Fibroblast of the aortic adventitia (primary cell): ENCODE measurements at places on chromosomes 6 and 20.

DNA sequence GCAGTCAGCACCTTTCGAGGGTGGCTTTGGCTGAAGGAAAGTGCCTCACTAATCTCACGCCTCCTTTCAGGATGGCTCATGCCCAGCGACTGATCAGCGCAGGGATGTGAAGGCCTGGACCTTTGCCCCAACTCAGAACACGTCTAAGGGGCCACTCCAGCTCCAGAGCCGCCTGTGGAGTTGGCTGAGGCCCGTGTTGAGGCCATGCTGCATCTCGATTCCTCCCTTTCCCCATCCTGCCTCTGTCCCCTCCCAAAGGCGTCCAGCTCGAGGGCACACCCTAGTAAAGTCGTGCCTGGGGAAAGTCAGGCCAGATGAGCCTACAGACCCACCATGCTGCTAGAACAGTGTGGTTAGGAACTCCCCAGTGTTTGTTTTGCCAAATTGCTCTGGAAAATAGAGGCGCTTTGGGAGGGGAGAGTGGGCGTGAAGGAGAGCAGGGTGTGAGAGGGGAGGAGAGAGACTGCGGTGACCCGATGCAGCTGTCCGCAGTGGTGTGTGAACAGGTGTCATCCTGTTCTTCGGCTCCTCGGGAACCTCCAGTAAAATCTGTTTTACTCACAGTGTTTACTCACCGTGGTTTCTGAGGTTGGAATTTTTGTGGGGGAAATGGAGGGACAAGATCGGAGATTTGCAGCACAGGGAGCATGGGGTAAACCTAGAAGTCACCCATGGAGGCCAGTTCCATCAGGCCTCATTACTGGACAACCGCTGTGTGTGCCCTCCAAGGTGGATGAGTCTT lies 85.0 kb upstream of the PMEPA1 start:
- no peak for DNase-seq

- DNase-seq, result no peak
Measured at GRCh38 chr6:42627044-42627443, 63.2 kb downstream of the UBR2 start.

DNA sequence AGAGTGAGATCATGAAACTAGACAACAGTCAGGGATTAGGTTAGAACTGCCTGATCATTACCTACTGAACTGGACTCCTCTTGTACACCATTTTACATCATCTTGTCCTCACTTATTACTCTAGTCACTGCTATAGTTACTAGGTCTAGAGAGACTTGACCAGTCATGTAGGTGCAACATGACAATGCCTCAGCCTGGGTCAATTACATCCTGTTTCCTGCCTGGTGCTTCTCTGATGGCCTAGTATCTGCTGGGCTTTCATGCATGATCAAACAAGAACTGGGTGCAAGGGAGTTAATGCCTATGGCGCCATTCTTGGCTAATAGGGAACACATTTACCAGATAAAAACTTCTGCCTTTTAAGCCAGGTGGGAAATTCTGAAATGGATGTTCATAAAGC lies 39.2 kb upstream of the MMS22L start:
- DNase-seq, result no peak

- no peak for DNase-seq
Measured at GRCh38 chr20:15579688-15580087, 993.6 kb downstream of the KIF16B start.

GRCh38 chr6:82410151-82410648 lies 46.6 kb downstream of the TPBG start:
- DNase-seq, result peak; percentile 59

DNA sequence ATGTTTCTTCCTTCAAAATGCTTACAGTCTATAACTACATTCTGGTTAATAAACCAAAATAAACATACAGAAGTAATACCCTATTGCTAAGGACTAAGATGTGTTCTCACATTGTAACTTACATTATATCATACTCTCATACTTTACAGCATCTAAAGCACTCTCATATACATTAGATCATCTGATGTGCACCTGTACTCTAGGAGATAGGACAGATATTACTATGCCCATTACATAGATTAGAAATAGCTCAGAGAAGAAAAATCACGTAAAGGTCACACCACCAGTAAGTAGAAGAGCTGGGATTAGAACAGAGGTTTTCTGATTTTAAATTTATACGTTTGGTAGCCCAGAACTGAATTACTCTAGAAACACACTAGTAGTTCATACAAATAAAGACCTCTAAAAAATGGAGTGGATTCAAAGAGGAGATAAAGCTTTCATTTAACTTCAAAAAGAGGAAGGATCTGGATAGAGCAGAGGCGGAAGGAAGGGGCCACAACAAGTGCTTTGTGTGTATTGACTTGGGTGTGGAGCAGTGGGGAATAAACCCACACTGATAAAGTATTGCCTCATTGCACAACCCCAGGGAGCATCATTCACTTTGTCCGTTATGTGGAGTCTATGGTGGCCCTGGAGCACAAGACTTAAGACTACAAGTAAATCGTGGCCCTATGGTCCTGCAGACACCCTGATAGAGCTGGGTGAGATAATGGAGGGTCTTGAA lies 30.9 kb downstream of the SLC2A12 start:
- DNase-seq, result no peak

DNA sequence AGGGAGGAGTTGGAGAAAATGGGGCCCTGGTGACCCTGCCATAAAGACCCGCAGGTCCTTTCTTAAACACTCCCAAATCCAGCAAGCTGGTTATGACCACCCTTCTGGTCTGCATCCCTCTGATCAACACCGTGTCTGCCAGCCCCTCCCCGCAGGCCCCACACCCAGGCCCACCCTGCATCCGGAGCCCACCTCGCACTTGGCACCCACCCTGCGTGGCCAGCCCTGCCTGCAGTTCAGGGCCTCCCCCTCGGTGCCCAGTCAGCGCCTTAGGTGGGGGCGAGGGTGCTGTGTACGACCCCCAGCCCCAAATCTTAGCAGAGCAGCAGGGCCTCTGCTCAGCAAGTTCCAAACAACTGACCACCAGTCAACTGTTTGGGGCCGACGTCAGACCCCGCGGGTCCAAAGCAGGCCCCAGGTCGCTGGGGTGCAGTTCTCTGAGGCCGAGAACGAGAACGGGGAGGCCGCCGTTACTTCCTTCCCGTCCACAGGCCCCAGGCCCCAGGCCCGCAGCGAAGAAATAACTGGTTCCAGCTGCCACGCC lies 1.2 kb downstream of the ACSS1 start:
- no peak for DNase-seq

DNA sequence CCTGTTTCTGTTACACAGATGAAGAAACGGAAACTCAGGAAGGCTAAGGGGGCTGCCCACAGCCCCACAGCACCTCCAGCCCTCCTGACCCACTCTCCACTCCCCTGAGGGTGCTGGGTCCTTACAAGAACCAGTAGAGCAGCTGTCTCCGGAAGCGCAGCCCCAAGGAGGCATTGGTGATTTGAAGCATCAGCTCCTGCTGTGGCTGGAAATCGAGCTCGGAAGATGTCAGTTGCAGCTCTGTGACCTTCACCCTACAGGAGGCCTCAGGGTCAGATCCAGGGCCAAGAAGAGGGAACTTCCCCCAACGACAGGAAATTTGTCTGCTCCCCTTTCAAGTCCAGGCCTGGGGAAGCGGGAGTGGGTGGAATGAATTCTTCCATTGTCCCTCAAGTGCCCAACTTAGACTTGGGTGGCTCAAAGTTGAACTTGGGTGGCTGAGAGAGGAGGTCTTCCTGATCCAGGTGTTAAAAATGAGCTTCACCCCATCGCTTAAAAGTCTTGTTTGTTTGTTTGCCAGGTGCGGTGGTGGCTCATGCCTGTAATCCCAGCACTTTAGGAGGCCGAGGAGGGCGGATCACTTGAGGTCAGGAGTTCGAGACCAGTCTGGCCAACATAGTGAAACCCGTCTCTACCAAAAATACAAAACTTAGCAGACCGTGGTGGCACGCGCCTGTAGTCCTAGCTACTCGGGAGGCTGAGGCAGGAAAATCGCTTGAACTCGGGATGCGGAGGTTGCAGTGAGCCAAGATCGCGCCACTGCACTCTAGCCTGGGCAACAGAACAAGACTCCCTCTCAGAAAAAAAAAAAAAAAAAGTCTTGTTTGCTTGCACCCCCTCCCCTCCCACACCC lies 1.9 kb downstream of the PLTP start:
- DNase-seq, result no peak

GRCh38 chr20:20134941-20135575 lies 82.7 kb downstream of the CFAP61 start:
- DNase-seq, result peak; percentile 16

GRCh38 chr20:43176726-43177125 lies 13.0 kb downstream of the PTPRT start:
- DNase-seq, result no peak

GRCh38 chr20:53695797-53696527 lies 102.3 kb upstream of the ZNF217 start:
- no peak for DNase-seq

- no peak for DNase-seq
Measured at GRCh38 chr20:435558-435957, 26.8 kb downstream of the TBC1D20 start.

DNA sequence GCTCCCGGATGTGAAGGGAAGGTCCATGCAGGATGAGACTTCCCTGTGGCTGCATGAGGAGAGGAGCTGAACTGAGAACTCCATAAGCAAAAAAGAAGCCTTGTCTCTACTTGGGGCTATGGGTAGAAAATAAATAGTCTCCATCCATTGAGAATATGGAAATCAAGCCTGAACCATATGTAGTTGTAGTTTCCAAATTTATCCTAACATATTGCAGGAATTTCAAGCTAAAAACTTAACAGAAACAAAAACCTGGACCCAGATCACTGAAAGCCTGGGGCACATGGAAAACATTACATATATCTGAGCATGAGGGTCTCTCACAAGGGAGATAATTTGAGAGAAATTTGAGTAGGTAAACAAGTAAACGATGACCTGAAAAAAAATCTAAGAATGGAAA lies 94.9 kb upstream of the C6orf118 start:
- no peak for DNase-seq

DNA sequence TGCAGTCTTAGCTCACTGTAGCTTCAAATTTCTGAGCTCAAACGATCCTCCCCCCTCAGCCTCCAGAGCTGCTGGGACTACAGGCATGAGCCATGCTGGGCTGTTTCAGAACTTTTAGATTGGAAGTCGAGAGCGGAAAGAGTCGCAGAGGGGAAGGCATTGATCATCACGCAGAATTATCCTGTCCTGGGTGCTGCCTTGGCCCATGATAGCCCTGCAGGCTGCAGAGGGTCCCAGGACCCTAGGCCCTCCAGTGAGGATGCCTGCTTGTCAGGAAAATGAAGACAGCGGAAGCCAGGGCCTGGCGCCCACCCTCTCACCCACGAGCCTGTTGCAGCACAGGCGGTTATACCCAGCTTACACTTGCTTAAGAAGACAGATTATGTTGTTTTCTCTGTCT lies 9.1 kb downstream of the TMEM181 start:
- no peak for DNase-seq

DNA sequence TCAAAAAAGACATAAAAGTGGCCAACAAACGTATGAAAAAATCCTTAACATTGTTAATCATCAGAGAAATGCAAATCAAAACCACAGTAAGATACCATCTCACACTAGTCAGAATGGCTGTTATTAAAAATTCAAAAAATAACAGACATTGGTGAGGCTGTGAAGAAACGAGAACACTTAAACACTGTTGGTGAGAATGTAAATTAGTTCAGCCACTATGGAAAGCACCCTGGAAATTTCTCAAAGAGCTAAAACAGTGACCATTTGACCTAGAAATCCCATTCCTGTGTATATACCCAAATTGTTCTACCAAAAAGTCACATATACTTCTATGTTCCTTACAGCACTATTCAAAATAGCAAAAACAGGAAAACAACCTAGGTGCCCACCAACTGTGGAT lies 24.9 kb upstream of the NT5E start:
- DNase-seq, result no peak

- DNase-seq, result no peak
Measured at GRCh38 chr6:133277900-133278545, 36.9 kb downstream of the EYA4 start.

GRCh38 chr20:19855416-19855815 lies 97.4 kb downstream of the RIN2 start:
- no peak for DNase-seq

DNA sequence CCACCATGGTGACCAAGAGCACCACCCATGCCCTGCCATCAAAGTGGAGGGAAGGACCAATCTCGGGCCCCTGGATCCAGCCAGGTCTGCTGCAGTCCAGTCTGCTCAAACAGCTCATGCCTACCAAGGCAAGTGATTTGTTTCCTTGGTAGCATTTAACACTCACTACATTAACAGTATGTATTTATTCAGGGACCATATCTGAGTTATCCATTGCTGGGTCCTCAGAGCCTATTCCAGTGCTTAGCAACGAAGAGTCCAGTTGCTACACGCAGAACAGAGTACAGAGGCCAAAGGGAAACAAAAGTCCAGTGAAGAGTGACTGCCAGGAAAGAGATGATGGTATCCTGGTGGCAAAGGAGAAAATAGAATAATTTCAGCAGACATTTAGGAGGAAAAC lies 352.2 kb downstream of the PTPRT start:
- DNase-seq, result no peak

- DNase-seq, result no peak
Measured at GRCh38 chr6:149440735-149441671, 40.9 kb downstream of the SUMO4 start.

- DNase-seq, result peak; percentile 56
Measured at GRCh38 chr6:43717822-43718221, 30.2 kb upstream of the MRPS18A start.

GRCh38 chr6:143784316-143784715 lies 58.8 kb upstream of the LTV1 start:
- DNase-seq, result no peak

DNA sequence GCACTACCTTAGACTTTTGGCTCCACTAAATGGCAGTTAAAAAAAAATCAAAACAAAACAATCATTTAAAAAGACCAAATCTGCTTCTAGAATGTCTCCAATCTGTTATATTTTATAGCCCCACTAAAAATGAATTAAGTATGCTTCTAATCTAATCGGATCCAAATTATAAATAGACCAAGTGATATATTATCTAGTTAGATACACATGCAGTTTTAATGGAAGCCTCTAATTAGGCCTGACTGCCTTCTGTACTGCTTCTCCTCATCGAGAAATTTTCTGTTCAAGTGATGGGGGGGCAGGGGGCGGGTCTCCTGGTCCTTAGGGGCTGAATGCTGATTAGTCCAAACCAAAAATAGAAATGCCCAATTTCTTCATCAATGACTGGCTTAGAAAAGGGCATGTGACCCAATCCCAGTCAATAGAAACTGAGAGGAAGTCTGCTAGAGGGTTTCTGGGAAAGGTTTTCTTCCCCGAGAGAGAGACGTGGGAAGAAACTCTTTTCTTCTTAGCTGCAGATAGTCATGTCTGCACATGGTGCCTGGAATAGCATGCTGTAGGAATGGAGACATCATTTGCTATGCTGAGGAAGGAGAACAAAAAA lies 6.9 kb downstream of the SESN1 start:
- no peak for DNase-seq
